ENCODE measurements at places on chromosomes 6 and 20. TPM values are rescaled to one million over a fixed set of nuclear protein-coding genes. Genes with fewer than 3 reads are reported as not detected.

GRCh38 chr6:22068561-22069305 is 228.1 kb downstream of the PRL start:
- H3K4me3 ChIP-seq: no peak overlapping the region
- DNase-seq: no peak
- peaks cover 9% of the 10 kb centered on the region for H3K4me1 ChIP-seq

- no peaks in the 10 kb centered on the region for H3K4me1 ChIP-seq
- H3K27ac ChIP-seq: no peak overlapping the region
- H3K4me3 ChIP-seq: no peak overlapping the region
- no peak for DNase-seq
- H3K27me3 ChIP-seq: no peaks in the 10 kb centered on the region
- no peaks in the 10 kb centered on the region for H3K36me3 ChIP-seq
Measured at GRCh38 chr6:16292432-16292831, 54.0 kb downstream of the GMPR start.

DNA sequence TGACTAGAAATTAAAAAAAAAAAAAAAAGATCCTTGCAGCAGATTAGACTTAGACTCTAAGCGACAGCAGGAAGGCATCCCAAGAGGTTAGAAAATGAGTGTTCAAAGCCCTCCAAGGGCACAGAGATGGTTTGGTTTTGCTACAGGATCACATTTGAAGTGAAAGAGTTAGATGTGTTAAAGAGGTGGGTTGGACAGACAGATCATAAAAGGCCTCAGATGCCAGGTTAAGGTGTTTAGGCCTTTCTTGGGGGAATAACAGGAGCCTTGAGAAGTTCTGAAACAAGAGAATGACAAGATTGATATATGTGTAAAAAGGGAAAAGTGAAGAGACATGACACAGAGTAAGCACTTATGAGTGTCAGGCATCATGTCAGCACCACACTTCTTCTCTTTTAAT is 107.5 kb downstream of the FYN start:
- H3K36me3 ChIP-seq: no peaks in the 10 kb centered on the region
- peaks cover 9% of the 10 kb centered on the region for H3K4me1 ChIP-seq
- H3K4me3 ChIP-seq: no peak overlapping the region
- H3K27ac ChIP-seq: no peak overlapping the region

DNA sequence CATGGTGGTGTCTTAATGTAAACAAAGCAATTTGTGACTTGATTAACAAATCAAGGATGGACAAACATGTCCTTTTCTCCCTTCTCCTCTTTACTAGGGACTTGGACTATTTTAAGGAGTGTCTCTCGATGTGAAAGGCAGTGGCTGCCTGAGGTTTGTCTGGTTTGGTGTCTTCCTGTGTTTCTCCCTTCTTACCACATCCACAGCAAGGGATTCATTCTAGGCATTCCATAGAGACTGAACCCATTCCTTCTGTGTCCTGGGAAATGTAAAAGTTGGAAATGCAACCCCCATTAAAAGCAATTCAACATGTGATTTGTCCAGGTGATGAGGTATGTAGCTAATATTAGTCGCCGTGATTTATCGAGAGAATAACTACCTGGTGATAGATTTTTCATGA is 15.9 kb downstream of the NRN1 start:
- DNase-seq: no peak
- H3K27me3 ChIP-seq: no peaks in the 10 kb centered on the region
- no peaks in the 10 kb centered on the region for H3K36me3 ChIP-seq

The RPL10A gene
- polyA plus RNA-seq: 5,052 TPM

The SYCP2 gene
- polyA plus RNA-seq: 0.70 TPM
